ENCODE measurements at places on chromosomes 13 and 19. TPM values are rescaled to one million over a fixed set of nuclear protein-coding genes. Genes with fewer than 3 reads are reported as not detected.

The FGF9 gene
- total RNA-seq, result not detected

The HIPK4 gene
- total RNA-seq, result not detected

The FBXO17 gene
- 55.3 TPM for total RNA-seq

GRCh38 chr19:30783936-30784335 is 411.8 kb downstream of the ZNF536 start:
- DNase-seq, result no peak
- no peaks in the 10 kb centered on the region for H3K4me1 ChIP-seq
- H3K4me3 ChIP-seq, result no peak overlapping the region
- no peaks in the 10 kb centered on the region for H3K36me3 ChIP-seq

The CLEC4G gene
- total RNA-seq, result 16.5 TPM

DNA sequence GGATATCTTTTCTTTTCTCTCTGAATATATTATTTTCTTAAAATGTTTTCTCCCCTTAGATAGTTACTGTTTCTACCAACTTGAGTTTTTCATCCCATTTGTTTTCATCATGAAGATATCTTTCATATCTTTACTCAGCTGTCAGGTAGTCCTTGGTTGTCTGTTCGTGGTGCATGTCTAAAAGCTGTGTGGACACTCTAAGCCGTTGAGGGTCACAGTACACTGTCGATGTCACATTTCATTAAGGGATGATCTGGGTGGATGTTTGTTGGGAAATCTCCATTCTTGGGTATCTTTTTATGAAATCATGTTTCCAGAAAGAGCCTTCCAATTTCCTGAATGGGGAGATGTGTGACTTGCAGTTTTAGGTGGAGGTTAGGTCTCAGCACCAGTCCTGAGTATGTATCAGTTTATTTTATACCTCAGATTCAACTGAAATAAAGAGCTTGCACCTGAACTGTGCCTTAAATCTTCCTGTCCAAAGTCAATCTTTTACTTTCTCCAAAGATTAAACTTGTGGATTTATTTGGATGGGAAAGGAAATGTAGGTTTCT is 23.2 kb downstream of the ZMYM2 start:
- H3K36me3 ChIP-seq, result no peaks in the 10 kb centered on the region
- H3K27me3 ChIP-seq, result no peaks in the 10 kb centered on the region
- H3K4me1 ChIP-seq, result no peaks in the 10 kb centered on the region
- no peak for DNase-seq
- H3K27ac ChIP-seq, result no peak overlapping the region

- peaks cover 3% of the 10 kb centered on the region for H3K4me1 ChIP-seq
- H3K36me3 ChIP-seq, result no peaks in the 10 kb centered on the region
- no peak for DNase-seq
- H3K27ac ChIP-seq, result no peak overlapping the region
- H3K4me3 ChIP-seq, result no peak overlapping the region
Observed at GRCh38 chr13:111876506-111876905, 190.4 kb upstream of the SOX1 start.

The ERICH4 gene
- not detected for total RNA-seq

The ANKRD24 gene
- total RNA-seq, result 0.30 TPM

The ZNF426 gene
- 10.5 TPM for total RNA-seq

The IL17D gene
- 1.7 TPM for total RNA-seq

DNA sequence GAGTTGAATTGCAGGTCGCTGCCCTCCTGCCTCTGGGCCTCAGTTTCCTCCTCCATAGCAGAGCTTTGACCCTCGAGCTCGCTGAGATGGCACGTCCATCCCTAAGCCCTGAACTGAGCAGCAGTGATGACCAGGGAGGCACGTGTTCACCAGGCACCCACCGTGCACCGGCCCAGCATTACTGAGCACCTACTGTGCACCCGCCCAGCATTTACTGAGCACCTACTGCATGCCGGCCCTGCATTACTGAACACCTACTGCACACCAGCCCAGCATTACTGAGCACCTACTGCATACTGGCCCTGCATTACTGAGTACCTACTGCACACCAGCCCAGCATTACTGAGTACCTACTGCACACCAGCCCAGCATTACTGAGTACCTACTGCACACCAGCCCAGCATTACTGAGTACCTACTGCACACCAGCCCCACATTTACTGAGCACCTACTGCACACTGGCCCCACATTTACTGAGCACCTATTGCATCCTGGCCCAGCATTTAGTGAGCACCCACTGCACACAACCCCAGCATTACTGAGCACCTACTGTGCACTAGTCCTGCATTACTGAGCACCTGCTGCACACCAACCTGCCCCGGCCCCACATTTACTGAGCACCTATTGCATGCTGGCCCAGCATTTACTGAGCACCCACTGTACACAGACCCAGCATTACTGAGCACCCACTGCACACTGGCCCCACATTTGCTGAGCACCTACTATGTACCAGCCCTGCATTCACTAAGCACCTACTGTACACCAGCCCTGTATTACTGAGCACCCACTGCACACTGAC is 6.3 kb downstream of the TPGS1 start:
- no peaks in the 10 kb centered on the region for H3K27me3 ChIP-seq
- DNase-seq, result no peak
- H3K27ac ChIP-seq, result no peak overlapping the region
- H3K4me1 ChIP-seq, result no peaks in the 10 kb centered on the region

The CPT1C gene
- 1.0 TPM for total RNA-seq

- H3K4me1 ChIP-seq, result peaks cover 10% of the 10 kb centered on the region
- H3K27ac ChIP-seq, result no peak overlapping the region
- no peak overlapping the region for H3K4me3 ChIP-seq
- H3K27me3 ChIP-seq, result no peaks in the 10 kb centered on the region
- DNase-seq, result no peak
Observed at GRCh38 chr19:17489392-17490030, 19.2 kb downstream of the SLC27A1 start.

The FFAR3 gene
- not detected for total RNA-seq

DNA sequence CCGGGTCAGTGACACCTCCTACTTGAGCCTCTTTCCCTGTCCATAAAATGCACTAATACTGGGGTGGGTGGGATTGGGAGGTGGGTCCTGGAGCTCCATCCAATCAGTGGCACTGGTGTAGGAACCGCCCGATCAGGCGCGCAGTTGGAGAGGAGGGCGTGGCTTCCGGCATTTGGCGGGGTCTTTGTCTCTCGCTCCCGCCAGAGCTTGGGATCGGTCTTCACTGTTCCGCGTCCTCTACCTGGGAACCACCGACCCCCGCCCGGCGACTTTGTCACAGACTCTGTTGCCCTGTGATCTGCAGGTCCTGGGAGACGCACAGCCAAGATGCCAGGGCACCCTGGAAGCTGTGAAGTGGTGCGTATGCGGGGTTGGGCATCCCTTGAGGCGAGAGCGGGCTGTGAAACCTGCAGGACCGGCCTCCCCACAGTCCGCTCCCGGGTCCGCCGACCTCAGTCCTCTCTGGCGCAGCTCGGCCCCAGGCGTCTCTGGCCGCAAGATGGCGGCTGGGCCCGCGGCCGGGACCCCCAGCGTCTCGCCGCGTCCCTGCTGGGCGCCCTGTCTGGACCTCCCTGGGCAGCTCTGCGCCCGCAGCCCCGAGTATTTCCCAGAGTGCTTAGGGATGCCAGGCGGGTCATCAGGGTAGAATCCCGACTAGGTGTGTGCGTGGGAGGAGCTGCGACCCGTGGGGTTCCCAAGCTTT is 41.6 kb upstream of the ZNF730 start:
- H3K27ac ChIP-seq, result no peak overlapping the region
- no peak for DNase-seq
- H3K4me1 ChIP-seq, result no peaks in the 10 kb centered on the region
- peak overlapping the region; percentile 48 for H3K4me3 ChIP-seq
- H3K36me3 ChIP-seq, result no peaks in the 10 kb centered on the region

DNA sequence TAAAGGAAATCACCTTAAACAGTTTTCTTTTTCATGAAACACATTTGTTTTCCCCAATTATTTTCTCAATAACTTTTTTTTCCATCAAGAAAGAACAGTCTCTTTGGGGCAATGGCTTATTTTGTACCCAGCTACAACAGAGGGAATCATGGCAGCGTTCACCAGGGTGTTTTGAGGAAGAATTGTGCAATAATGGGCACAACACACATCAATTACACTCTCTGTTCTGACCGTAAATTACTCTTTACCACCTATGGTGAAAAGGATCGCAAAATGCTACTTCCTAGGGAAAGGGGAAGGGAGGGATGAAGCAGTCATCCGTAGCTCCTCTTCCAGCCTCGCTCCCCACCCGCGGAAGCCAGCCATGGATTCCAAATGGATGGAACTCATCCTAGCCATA is 38.6 kb downstream of the TMTC4 start:
- no peak overlapping the region for H3K4me3 ChIP-seq
- DNase-seq, result no peak
- peaks cover 8% of the 10 kb centered on the region for H3K36me3 ChIP-seq
- H3K27ac ChIP-seq, result no peak overlapping the region
- no peaks in the 10 kb centered on the region for H3K27me3 ChIP-seq
- H3K4me1 ChIP-seq, result no peaks in the 10 kb centered on the region

The RBM42 gene
- total RNA-seq, result 80.2 TPM

The PRX gene
- 486 TPM for total RNA-seq

- H3K27ac ChIP-seq, result no peak overlapping the region
- DNase-seq, result no peak
- H3K27me3 ChIP-seq, result no peaks in the 10 kb centered on the region
Observed at GRCh38 chr19:35731353-35731752, 10.9 kb downstream of the IGFLR1 start.

The ZNF667 gene
- total RNA-seq, result 3.6 TPM

DNA sequence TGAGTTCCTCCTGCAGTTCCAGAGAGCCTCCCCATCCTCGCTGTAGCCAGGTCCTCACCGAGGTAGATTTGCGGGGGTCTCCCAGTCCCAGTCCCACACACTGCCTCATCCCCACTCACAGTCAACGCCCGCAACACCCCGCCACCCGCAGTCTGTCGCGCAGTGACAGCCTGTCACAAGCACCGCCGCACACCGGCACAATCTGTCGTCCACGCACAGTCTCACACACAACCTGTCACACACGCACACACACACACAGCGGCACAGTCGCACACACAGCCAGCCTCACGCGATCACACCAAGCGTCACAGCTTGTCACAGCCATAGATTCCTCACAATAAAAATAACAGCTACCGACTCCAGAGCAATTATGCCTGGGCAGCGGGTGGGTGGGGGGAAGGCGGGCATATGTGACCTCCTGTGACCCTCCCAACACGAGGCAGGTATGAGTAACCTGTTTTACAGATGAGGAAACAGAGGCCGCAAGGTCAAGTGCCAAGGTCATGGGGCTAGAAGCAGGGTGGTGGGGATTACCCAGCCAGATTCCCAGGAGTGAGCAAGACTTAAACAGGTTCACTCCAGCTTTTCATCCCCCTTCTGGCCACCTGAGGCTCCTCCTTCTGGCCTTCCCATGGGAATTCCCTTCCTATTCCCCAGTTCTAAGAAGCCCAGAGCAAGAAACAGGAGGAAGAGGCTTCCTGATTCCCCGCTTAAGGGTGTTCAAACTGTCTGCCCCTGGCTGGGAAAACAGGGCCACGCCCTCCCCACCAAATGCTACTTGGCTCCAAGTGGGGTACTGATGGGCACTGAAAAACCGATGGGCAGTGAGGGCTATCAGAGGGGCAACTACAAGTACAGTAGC is 13.9 kb downstream of the NFIX start:
- DNase-seq, result no peak
- no peaks in the 10 kb centered on the region for H3K27me3 ChIP-seq
- peak overlapping the region; percentile 71 for H3K27ac ChIP-seq
- H3K4me3 ChIP-seq, result no peak overlapping the region
- H3K4me1 ChIP-seq, result peaks cover 61% of the 10 kb centered on the region

GRCh38 chr13:106569233-106570095 is 1.5 kb upstream of the ARGLU1 start:
- peak overlapping the region; percentile 89 for H3K27ac ChIP-seq
- peaks cover 20% of the 10 kb centered on the region for H3K4me1 ChIP-seq
- H3K27me3 ChIP-seq, result no peaks in the 10 kb centered on the region
- H3K4me3 ChIP-seq, result no peak overlapping the region
- DNase-seq, result no peak
- H3K36me3 ChIP-seq, result no peaks in the 10 kb centered on the region

The AP1M2 gene
- total RNA-seq, result not detected

GRCh38 chr19:5288347-5288739 is 52.3 kb downstream of the PTPRS start:
- peaks cover 5% of the 10 kb centered on the region for H3K36me3 ChIP-seq
- no peaks in the 10 kb centered on the region for H3K27me3 ChIP-seq
- H3K27ac ChIP-seq, result peak overlapping the region; percentile 19
- no peak for DNase-seq
- H3K4me1 ChIP-seq, result peaks cover 37% of the 10 kb centered on the region
- peak overlapping the region; percentile 28 for H3K4me3 ChIP-seq

- no peak overlapping the region for H3K27ac ChIP-seq
- H3K4me1 ChIP-seq, result peaks cover 36% of the 10 kb centered on the region
- no peaks in the 10 kb centered on the region for H3K36me3 ChIP-seq
- DNase-seq, result no peak
Observed at GRCh38 chr19:13171146-13171545, 20.9 kb downstream of the IER2 start.

All from tibial nerve (tissue), 4 donors.